ENCODE measurements at places on chromosomes 13 and 19.

DNA sequence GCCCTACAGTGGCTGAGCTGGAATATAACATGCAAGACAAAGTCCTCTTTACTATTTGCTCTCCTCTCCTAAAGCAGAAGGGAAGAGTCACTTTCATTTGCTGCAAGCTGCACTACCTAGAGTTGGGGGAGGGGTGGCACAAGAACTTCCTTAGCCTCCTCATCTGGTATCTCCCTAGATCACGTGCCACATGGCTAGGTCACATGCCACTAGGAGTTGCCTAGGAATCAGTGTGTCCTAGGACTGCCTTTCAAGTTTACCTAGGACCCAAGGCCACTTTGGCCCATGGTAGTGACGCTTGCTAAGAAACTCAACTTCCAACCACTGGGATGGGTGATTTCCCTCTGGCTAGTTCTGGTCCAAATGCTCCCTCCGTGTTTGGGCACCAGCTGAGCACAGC, 625.2 kb downstream of the DIAPH3 start:
- DNase-seq: no peak

DNA sequence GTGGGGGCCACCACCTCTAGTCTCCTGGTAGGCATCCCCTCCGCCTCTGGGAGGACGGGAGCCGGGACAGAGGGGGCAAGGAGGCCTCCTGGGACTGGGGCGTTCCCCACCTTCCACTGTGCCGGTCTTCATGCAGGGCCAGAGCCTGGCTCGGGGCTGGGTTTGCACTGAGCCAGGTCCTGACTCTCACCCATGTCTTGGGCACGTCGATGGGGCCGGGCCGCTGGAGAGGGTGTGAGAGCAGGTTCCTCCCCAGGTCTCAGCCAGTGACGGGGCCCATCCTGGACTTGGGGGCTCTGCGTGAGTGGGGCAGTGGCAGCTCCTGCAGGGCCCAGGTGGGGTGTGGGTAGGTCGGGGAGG, 26.6 kb downstream of the ATP11A start:
- no peak for DNase-seq

- DNase-seq: no peak
Measured at GRCh38 chr13:62280590-62280989, 864.9 kb upstream of the PCDH20 start.

DNA sequence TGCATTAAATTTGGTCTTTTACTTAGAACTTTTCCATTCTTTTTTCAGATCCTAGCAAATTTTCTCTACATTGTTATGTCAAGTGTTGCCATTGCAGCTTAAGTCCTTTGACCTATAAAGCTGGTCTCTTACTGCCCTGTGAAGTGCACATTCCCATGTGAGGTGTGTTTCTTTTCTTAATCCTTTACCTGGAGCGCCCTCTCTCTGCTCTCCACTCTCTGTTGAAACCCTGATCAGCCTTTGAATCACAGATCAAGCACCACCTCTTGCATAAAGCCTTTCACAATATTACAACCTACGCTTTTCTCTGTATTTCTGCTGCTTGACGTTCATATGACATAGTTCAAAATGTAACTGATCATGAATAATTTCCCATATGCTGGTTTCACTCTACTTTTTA, 84.8 kb downstream of the PCDH17 start:
- no peak for DNase-seq

- DNase-seq: no peak
Measured at GRCh38 chr19:58400316-58400915, 5.0 kb downstream of the RNF225 start.

DNA sequence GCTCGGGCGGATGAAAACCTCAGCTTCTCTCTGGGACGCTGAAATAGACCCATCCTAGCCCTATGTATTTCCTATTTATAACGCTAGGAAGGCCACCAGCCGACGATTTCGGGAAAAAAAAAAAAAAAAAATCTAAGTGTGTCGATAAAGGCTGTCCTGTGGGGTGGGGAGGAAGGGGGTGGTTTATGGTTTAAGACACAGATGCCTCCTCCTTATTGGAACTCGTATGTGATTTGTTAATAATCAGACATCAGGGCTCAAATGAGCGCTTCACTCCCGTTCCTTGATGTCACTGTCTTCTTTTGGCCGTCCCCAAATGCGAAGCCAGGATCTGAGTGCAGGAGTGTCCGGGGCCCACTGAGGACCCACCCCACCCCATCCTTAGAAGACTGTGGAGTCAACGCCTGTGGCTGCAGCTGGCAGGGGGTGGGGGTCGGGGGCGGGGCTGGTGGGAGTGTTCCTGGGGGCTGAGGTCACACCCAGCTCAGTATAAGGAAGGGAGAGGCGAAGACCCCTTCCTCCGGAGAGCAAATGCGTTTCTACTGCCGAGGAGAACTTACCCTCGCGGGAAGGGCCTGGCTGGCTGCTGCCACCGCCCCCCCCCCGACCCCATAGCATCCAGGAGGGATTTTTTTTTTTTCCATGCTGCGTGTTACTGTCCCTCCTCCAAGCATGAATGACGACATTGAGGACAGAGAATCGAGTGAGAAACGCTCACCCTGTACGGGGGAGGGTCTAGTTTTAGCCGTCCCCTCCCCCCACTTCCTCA, 971 bp downstream of the ATCAY start:
- no peak for DNase-seq

DNA sequence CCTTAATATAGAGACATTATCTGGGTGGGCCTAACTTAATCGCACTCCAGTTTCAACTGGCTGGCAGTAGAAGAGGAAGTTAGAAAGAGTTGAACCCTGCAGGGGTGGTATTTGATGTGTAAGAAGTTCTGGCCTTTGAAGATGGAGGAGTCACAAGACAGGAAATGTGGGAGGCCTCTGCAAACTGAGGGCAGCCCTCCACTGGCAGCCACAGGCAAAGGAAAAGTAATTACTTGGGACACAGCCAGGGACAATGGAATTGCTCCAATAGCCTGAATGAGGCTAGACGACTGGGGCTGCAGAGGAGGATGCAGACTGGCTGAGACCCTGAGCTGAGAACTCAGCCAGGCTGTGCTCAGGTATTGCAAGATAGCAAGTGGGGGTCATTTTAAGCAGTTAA, 703.3 kb upstream of the ARGLU1 start:
- peak; percentile 33 for DNase-seq

DNA sequence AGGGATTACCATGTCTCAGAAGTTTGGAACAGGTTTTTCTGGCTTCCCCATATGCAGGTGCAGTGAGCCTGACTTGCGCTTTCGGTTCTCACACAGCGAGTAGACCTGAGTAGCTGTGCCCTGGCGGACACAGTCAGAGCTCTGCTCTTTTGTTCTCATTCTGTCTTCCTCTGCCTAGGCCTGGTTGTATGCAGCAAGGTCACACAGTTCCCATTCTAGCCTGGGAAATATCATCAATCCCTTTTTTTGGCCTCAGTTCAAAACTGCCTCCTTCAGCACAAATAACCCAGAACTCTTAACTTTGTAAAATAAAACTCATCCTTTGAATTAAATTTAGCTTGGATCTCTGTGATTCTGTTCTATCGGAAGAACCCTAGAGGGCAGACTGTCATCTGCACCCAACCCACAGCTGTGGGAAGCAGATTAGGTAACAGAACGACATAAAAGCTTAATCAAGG, 10.2 kb downstream of the OXGR1 start:
- DNase-seq: no peak

- DNase-seq: no peak
Measured at GRCh38 chr13:100274942-100275506, 186.1 kb downstream of the PCCA start.

DNA sequence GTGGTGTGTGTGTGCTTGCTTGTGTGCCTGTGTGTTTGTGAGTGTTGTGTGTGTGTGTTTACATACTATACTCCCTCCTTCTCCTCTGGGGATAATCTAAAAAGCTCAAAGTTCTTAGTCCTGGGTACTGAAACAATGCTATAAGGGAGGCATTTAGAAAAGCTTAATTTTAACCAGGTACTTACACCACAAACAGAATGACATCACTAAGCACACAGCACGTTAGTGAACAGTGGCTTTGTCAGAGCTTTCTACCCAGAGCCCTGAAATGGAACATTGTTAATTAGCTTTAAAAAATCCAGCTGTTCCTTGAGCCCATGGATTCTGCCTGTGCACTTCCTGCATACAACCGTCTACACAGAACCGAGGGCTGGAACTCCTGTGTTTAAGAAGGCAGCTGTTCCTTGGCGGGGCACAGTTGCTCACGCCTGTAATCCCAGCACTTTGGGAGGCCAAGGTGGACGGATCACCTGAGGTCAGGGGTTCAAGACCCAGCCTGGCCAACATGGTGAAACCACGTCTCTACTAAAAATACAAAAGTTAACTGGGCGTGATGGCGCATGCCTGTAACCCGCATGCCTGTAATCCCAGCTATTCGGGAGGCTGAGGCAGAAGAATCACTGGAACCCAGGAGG, 69.6 kb upstream of the RNF113B start:
- no peak for DNase-seq

GRCh38 chr19:14563989-14564651, 7.7 kb downstream of the NDUFB7 start:
- DNase-seq: no peak

GRCh38 chr13:63408331-63409189, 1992.9 kb upstream of the PCDH20 start:
- no peak for DNase-seq

GRCh38 chr19:21883516-21883915, 47.5 kb upstream of the ZNF43 start:
- DNase-seq: no peak
